ENCODE measurements at places on chromosomes 1 and 21.

GRCh38 chr1:5526385-5526750 is 465.9 kb downstream of the NPHP4 start:
- DNase-seq, result no peak

GRCh38 chr1:90579212-90579802 is 137.8 kb downstream of the BARHL2 start:
- peak; percentile 44 for DNase-seq

- DNase-seq, result no peak
These were observed 33.8 kb downstream of the STPG1 start for GRCh38 chr1:24379733-24380315.

DNA sequence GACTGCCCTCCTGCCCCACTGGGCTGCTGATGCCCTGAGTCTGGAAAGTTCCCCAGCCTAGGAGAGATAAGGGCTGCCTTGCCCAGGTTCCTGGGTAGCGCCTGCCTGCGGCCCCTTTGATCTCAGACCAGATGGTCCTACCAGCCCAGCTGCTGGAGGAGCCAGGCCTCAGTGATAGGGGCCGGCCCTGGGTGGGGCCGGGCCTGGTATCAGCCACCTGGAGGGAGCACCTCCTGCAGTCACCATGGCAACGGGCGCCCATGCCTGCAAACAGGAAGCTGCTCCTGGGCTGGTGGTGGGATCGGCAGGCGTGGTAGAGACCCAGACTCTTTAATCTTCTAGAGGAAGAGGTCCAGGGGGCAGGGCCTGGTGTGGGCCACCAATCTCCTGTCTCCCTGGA is 119.7 kb upstream of the WNT4 start:
- DNase-seq, result no peak

DNA sequence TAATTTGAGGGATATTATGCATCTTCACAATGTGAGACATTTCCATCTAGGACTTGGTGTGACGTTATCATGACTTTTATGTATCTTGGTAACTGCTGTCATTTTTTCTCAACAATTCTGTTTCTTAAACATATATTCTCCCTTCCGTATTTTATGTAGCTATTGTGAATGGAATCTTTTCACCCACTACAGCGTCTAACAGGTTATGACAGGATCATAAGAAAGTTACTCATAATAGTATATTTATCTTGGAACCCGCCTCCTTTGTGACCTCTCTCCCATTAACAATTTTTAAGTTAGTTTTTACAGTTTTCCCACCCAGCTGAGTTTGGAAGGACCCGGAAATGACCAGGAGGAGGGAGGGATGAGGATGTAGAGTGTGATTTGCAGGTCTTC is 6.8 kb upstream of the DMRTA2 start:
- DNase-seq, result no peak

DNA sequence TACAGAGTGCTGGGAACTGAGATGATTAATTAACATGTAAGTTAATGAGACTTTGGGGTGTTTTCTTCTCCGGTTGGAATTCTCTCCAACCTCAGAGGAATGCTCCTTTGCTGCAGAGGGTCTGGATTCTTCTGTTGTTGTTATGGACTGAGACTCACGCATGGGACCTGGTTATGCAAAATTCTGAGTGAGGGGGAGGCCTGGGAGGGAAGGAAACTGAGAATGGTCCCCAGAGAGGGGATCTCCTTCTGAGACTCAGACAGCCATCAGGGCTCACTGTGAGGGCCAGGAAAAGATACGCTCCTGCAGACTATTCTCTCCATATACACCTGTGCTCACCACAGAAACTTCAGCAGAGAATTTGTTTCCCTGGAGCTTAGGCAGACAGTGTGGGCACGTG is 56.3 kb downstream of the HTR6 start:
- no peak for DNase-seq

- DNase-seq, result no peak
These were observed 98.2 kb upstream of the ARTN start for GRCh38 chr1:43835082-43836021.

GRCh38 chr1:111990878-111991718 is 1.6 kb upstream of the KCND3 start:
- no peak for DNase-seq

DNA sequence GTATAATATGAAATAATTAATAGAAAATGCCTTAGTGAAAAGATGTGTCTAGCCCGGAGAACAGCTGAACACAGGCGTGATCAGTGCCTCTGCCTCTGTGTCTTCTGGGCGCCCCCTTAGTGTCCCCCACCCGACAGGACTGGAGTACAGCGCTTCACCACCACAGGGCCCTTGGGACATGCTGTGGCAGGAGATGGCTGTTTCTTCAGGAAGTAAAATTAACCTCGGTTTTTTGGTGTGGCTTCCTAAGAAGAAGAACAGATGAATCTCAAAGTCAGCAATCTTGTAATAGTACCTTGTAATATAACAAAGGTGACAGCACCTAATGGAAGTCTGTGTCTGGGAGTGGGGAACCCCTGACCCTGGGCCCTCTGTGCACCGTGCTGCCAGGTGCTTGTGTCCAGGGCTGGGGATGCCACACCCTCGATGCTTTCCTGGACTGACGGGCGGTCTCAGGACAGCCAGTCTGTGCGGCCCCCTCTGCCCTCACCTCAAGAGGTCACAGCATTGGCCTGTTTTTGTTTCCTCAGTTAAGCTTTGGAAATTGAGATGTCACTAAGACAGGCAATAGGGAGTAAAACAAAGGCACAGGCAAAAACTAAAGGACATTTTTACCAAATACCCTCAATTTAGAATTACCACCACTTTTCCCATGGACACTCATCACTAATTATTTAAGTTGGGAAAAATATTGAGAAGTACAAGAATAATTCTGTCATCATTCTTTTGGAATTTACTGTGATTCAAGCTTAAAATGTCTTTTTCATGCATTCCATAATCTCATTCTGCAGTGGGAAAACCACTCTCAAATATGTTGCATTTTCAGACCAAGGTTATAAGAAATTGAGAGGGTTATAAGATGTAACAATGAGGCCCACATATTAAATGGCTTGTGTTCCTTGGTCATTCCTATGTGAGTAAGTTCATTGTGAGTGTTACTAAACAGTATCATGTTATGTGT is 79.3 kb downstream of the ADARB1 start:
- peak; percentile 16 for DNase-seq

DNA sequence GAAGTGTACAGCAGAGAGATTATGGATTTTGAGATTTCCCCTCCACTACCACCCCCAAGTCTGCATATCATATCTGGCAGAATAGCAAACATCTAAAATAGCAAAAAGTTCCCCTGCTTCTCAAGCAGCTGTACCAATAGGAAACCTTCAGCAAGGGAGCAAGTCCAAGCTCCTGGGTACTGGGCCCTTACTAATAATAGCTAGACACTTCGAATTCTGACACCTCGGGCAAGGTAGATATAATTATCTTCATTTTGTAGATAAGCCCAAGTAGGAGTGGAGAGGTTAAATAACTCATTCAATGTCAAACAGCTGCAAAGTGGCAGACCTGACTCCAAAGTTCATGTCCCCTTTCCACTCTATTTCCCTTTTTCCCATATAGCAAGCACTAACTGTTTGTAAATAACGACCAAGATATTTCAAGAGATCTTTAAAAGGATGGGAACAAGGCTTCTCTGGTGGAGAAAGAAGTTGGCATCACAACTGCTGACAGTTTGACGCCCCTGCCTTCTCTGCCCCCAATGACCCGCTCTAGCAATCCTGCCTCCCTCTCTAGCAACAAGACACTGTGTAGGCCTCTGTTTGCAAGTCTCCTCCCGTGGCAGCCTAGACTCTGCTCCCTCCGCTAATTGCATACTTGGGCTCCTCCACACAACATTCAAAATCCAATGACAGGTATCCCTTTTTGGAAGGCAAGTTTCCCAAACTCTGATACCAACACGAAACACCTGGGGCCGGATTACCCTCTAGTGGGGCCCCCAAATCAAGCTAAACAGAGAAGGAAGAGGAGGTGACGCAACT is 18.7 kb upstream of the ADAR start:
- DNase-seq, result peak; percentile 45

GRCh38 chr1:100039591-100039990 is 69.8 kb downstream of the SLC35A3 start:
- no peak for DNase-seq

GRCh38 chr21:33011462-33011861 is 14.3 kb upstream of the OLIG2 start:
- DNase-seq, result no peak
